MG63 (cell line): ENCODE measurements at places on chromosomes 2 and 18. TPM values are rescaled to one million over a fixed set of nuclear protein-coding genes. Genes with fewer than 3 reads are reported as not detected.

Gene DNAH6
- total RNA-seq, result not detected in 2 replicates

DNA sequence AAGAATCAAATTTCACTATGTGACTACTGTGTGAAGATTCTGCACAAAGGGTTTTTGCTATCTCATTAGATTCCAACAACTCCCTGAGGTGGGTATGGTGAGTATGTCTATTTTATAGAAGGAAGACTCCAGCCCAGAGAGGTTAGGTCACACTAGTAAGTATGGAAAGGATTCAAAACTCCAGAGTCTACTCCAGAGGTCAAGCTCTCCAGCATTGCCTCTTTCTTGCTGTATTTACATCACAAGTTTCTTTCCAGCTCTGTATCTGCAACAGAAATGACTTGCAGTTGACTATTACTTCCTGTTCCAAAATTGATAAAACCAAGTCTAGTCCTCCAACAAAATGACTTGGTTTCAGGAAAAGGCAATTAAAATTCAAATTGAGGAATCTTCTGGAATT, 2.1 kb downstream of the COL4A4 start:
- DNase-seq, result no peak

DNA sequence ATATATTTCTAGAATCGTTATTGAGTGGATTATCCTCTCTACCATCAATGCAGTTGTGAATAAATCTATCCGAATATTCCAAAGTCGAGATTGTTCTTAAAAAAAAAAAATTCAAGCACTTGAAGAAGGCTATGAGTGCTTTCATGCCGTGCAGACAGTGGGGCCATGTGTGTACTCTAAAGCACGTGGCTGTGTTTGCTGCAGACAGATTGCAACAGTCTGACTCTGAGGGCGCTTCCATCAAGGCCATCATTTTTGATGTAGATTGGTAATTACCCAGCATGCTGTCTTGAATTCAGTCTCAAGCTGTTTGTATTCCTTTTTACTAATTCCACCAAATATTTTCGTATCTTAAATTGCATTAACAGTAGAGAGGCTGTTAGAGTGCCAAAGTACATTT, 325.9 kb upstream of the LINC00305 start:
- DNase-seq, result no peak

DNA sequence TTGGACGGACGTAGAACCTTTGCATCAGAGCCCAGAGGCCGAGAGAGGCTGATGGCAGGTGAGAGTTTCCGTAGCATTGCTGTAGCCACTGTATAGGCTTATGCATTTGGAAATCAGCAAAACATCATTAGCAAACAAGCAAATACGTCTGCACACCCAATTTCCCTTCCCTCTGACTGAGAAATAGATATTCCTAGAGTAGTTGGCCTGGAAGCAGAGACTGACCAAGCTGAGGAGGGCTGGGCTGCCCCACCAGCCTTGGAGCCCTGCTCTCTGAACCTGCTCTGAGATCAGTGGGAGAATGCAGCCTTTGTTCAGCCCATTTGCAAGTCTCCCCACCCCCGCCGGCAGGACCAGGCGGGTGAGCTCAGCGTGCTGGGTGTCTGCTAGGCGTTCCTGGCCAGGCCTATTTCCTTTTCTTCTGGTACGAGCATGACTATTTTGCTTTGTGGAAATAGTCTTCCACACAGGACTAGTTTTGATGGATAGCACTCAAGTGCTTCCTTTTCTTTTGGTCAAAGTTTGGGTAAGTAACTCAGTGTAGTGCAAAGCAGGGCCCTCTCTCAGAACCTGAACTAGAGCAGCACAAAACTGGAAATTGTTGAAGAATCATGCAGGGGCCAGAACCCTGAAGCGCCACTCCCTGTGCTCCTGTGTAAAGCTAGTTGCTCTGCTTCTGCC, 21.9 kb upstream of the RNF149 start:
- DNase-seq, result no peak

DNA sequence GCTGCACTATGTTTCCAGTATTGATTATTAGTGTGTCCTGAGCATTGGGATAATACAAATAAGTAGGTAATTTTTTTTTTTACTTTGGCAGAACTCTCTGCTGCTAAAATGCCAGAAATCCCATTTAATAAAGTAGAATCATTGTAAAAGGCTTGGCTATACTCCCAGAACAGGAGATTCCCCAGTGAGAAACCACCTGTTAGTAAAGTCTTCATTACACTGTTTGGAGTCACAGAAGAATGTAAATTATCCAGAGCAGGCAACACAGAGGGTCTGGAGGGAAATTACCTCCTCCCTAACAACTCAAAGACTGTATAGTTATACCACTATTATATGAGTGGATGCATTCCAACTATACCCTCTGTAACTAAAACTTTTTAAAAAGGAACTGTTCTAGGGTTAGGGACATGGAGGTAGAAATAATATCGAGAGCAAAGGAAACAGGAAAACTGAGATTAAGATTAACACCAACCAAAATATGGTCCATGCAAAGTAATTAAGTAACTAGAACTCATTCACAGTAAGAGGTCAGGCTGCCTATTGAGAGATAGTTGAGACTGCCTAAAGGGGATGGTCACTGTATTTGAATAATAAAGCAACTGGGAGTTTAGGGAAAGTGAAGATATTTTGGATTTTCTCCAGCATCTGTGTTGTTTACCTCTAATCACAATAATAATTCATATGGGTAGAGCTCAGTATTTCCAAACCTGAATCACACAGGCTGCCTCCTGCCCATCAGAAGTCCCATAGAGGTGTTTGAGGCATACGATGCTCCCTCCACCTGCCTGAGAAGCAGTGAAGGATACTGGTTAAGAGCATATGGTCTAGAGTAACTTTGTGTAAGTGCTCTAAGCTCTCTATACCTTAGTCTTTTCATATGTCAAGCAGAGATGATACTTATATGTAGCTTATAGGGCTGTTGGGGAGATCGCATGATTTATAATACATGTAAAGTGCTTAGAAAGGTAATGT, 34.4 kb downstream of the MAP2 start:
- DNase-seq, result no peak

DNA sequence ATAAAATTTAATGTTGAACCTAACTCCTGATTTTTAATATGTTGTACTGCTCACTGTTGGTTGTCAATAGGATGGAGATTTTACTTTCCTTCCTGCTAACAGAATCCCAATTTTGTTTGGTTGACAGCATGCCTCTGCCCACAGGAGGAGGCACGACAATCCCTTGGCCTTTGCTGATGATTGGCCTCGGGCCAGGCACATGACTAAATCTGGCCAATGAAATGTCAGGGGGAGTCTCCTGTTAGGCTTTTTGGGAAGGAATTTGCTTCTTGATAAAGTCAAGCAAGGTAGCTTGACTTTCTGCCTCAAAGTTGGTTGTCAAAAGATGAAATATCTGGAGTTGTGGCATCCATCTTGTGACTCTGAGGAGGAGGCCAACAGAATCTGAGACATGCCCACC, 6.8 kb upstream of the TGFA start:
- DNase-seq, result peak; percentile 10

DNA sequence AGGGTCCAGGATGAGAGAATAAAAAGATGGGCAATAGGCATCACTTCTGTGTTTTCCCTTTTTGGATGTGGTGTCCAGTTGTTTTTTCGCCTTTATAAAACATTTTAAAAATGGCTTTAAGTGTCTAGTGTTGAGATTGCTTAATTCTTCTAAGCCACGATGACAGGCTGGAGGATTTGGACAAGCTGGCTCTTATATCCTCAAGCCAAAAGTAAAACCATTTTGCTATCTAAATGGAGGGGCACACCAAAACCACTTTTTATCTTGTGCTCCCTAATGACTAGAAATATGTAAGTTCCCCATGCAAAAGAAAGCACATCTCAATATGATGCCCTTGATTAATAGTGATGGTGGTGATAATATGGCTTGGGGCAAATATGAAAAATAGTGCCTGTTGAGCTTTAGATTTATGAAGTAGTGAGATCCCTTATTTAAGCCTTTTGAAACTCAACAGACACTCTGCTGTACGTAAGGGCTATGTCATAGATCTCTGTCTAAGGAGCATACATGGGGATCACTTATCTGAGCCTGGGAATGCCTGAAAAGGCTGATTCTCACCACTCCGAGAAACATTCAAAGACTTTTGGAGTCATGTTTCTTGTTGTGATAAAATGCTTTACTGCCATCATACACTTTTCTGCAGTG, 185.5 kb downstream of the KCNS3 start:
- DNase-seq, result no peak
